Parietal lobe (tissue), 2 donors: ENCODE measurements at places on chromosomes 11 and 22. TPM values are rescaled to one million over a fixed set of nuclear protein-coding genes. Genes with fewer than 3 reads are reported as not detected.

Gene CD44
- 8.1 TPM for total RNA-seq

Gene SLC5A12
- not detected for total RNA-seq

Gene GNB1L
- total RNA-seq: 7.8 TPM

Gene ELF5
- total RNA-seq: not detected

Gene MMP27
- total RNA-seq: not detected

Gene OR5T2
- not detected for total RNA-seq

Gene MRGPRX4
- not detected for total RNA-seq

Gene CRYBB3
- total RNA-seq: not detected

Gene BCO2
- total RNA-seq: 12.5 TPM

Gene DDTL
- 2.5 TPM for total RNA-seq

Gene HTR3B
- not detected for total RNA-seq

Gene CALCA
- not detected for total RNA-seq

Gene ENDOD1
- total RNA-seq: 22.2 TPM

Gene SSTR3
- total RNA-seq: 0.31 TPM

Gene IL10RA
- 1.6 TPM for total RNA-seq

Gene C11orf42
- total RNA-seq: not detected

Gene FAM180B
- not detected for total RNA-seq

Gene SYT7
- 23.5 TPM for total RNA-seq

Gene OTOG
- 0.63 TPM for total RNA-seq

Gene MPZL3
- 0.63 TPM for total RNA-seq

Gene SHISAL1
- 25.7 TPM for total RNA-seq

Gene SCT
- total RNA-seq: not detected

Gene OOSP1
- total RNA-seq: not detected

Gene CCDC86
- 2.8 TPM for total RNA-seq

Gene GLYATL2
- total RNA-seq: 3.4 TPM

Gene OSBP2
- 62.3 TPM for total RNA-seq

Gene SCYL1
- 47.6 TPM for total RNA-seq

Gene ACRV1
- total RNA-seq: 0.31 TPM

Gene GNAZ
- 175 TPM for total RNA-seq

Gene CARD16
- total RNA-seq: not detected

Gene NXPE2
- 0.94 TPM for total RNA-seq

Gene LMO2
- 12.2 TPM for total RNA-seq

Gene WT1
- not detected for total RNA-seq

Gene GSTT4
- total RNA-seq: not detected

Gene IGF2
- total RNA-seq: 3.1 TPM

Gene CASTOR1
- total RNA-seq: 3.8 TPM

Gene SLC25A1
- total RNA-seq: 32.2 TPM

Gene GSTT2B
- total RNA-seq: 1.9 TPM

Gene B4GALNT4
- total RNA-seq: 163 TPM

Gene BATF2
- not detected for total RNA-seq

Gene CLDN5
- total RNA-seq: 67.0 TPM

Gene MICALL1
- total RNA-seq: 38.8 TPM

Gene LIF
- total RNA-seq: under 0.01 TPM

Gene NLRP10
- not detected for total RNA-seq

Gene ANO3
- total RNA-seq: 7.2 TPM

Gene VPREB1
- not detected for total RNA-seq

Gene MOV10L1
- 1.9 TPM for total RNA-seq

Gene MPPED2
- total RNA-seq: 137 TPM

Gene OR51B2
- 2.2 TPM for total RNA-seq

Gene C2CD3
- 52.6 TPM for total RNA-seq

Gene VWCE
- 7.2 TPM for total RNA-seq

Gene TCN1
- not detected for total RNA-seq

Gene TRAPPC4
- 76.1 TPM for total RNA-seq

Gene TTLL8
- total RNA-seq: not detected

Gene GAL3ST1
- 1.6 TPM for total RNA-seq

Gene GAB4
- total RNA-seq: not detected

Gene APOBEC3H
- not detected for total RNA-seq

Gene SULT4A1
- total RNA-seq: 55.7 TPM
